ENCODE measurements at places on chromosomes 6 and 20.

DNA sequence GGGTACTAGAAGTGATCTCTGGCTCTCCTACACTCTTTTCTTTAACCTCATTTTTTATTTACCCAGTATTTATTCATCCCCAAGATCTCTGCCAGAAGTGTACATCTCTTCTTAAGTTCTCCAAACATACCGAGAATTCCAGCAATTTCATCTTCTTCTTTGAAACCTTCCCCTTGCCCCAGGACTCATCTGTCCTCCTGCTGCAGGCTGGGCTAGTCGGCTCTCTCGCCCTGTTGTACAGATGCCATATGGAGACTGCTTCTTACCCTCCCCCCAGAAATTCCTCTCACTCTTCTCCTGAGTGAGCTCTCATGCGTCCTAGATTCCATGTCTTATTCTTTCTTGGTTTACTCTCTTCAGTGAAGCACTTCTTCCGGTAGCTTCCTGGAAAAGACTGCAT is 21.9 kb upstream of the PNRC1 start:
- H3K4me3 ChIP-seq, result no peak overlapping the region
- no peak overlapping the region for H3K27ac ChIP-seq
- H3K27me3 ChIP-seq, result no peaks in the 10 kb centered on the region
- H3K4me1 ChIP-seq, result no peaks in the 10 kb centered on the region
- DNase-seq, result no peak

- H3K27me3 ChIP-seq, result no peaks in the 10 kb centered on the region
- H3K4me3 ChIP-seq, result peak overlapping the region; percentile 96
- H3K27ac ChIP-seq, result no peak overlapping the region
- peaks cover 4% of the 10 kb centered on the region for H3K36me3 ChIP-seq
Observed at GRCh38 chr20:329851-330232, 4.5 kb downstream of the SOX12 start.

- H3K27ac ChIP-seq, result no peak overlapping the region
- H3K4me3 ChIP-seq, result no peak overlapping the region
- peaks cover 6% of the 10 kb centered on the region for H3K4me1 ChIP-seq
- H3K36me3 ChIP-seq, result no peaks in the 10 kb centered on the region
- H3K27me3 ChIP-seq, result no peaks in the 10 kb centered on the region
- peak; percentile 32 for DNase-seq
Observed at GRCh38 chr20:61391812-61392520, 139.9 kb downstream of the CDH4 start.

GRCh38 chr6:72425003-72425681 is 196.7 kb upstream of the KCNQ5 start:
- DNase-seq, result peak; percentile 88
- H3K4me1 ChIP-seq, result peaks cover 7% of the 10 kb centered on the region
- H3K4me3 ChIP-seq, result no peak overlapping the region
- no peaks in the 10 kb centered on the region for H3K27me3 ChIP-seq
- no peaks in the 10 kb centered on the region for H3K36me3 ChIP-seq
- peak overlapping the region; percentile 18 for H3K27ac ChIP-seq

- DNase-seq, result no peak
- no peak overlapping the region for H3K4me3 ChIP-seq
- H3K4me1 ChIP-seq, result no peaks in the 10 kb centered on the region
- no peaks in the 10 kb centered on the region for H3K27me3 ChIP-seq
Observed at GRCh38 chr6:167330750-167331149, 5.9 kb downstream of the TTLL2 start.

GRCh38 chr6:117494694-117495318 is 12.3 kb downstream of the DCBLD1 start:
- H3K4me1 ChIP-seq, result peaks cover 27% of the 10 kb centered on the region
- no peaks in the 10 kb centered on the region for H3K27me3 ChIP-seq
- DNase-seq, result peak; percentile 35
- no peak overlapping the region for H3K4me3 ChIP-seq
- H3K36me3 ChIP-seq, result no peaks in the 10 kb centered on the region

DNA sequence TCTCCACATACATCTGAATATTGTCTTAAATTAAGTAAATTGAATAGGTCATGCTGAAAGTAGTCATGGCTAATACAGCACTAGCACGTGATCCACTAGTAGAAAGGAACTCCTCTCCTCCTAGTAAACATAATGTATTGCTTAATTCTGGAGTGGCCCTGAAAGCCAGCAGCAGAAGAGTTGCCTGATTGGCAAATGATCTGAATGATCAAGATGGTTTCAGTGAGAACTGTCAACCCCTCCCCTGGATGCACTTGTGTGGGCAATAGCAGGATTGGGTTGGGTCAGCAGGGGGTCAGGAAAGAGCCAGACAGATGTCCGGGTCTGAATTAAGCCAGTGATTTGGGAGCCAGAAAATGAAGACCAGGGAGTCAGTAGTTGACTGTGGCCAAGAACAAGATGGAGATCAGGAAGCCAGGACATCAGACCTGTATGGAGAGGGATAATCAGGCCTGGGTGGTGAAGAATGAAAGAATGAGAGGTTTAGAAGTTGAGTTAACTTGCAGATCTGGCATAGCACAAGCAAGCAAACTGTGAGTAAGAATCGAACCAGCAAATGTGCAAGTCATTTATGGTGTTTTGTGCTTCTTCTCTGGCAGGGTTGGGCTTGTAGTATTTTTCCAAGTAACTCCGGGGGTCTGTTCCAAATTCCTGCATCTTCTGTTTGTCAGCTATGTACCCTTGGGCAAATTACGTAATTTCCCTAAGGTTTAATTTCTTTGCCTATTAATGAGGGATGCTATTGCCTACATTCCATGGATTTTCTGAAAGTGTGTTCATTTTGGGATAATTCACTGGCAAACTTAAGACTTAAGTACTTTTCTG is 304.9 kb downstream of the CD109 start:
- H3K4me1 ChIP-seq, result no peaks in the 10 kb centered on the region
- peak; percentile 6 for DNase-seq
- no peaks in the 10 kb centered on the region for H3K27me3 ChIP-seq
- H3K27ac ChIP-seq, result no peak overlapping the region

DNA sequence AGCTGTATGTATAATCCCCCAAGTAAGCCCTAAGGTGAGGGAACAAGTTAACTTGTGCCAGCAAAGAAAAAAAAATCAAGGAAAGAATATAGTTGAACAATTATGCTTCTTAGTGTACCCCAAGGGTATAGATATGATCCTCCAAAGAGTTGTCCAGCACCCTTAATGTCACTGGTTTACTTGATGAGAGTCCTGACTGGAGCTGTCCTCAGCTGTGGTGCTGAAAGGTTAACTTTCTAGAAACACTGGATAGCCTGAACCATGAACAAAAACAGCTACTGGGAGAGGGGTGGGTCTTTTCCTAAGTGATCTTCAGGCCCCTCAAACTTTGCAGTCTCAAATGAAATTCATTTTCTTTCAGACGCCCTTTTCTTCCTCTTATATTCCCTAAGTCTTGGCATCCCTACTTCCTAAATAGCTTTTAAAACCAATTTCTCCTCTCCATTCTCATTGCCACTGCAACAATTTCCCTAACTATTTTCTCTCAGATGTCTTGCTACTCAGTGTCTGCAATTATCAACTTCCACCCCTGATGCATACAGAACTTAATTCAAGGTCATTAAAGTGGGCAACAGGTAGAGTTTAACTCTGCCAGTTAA is 83.5 kb upstream of the PROKR2 start:
- H3K4me1 ChIP-seq, result no peaks in the 10 kb centered on the region
- no peaks in the 10 kb centered on the region for H3K27me3 ChIP-seq
- peak; percentile 2 for DNase-seq
- H3K4me3 ChIP-seq, result no peak overlapping the region

- no peak overlapping the region for H3K4me3 ChIP-seq
- H3K4me1 ChIP-seq, result peaks cover 3% of the 10 kb centered on the region
- peaks cover 33% of the 10 kb centered on the region for H3K36me3 ChIP-seq
- H3K27ac ChIP-seq, result no peak overlapping the region
Observed at GRCh38 chr20:44615169-44615791, 32.9 kb downstream of the PKIG start.

DNA sequence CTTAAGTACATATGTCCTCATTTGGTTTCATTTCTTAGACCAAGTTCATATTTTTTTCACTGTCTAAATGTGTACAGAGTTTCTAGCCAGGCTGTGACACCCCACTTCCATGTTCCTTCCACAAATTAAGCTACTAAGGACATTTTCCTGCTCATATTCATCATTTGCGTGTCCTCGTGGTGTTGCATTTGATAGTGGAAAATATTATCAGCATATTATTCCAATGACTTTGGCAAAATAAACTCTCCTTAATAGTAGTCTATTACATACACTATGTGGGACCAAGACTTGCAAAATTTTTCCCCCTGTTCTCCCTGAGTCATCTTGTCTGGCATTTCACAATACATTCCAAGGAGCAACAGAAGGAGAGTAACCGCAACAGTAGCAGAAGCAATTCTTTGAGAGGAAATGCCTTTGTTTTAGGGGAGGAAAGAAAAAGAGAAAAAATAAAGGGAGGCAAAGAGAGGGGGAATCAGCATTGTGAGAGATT is 599.2 kb downstream of the COL12A1 start:
- no peaks in the 10 kb centered on the region for H3K36me3 ChIP-seq
- peaks cover 16% of the 10 kb centered on the region for H3K4me1 ChIP-seq
- H3K4me3 ChIP-seq, result peak overlapping the region; percentile 28
- H3K27me3 ChIP-seq, result no peaks in the 10 kb centered on the region
- DNase-seq, result peak; percentile 96

- no peaks in the 10 kb centered on the region for H3K27me3 ChIP-seq
- H3K36me3 ChIP-seq, result no peaks in the 10 kb centered on the region
- DNase-seq, result no peak
Observed at GRCh38 chr6:39440039-39440426, 117.5 kb upstream of the KCNK16 start.

DNA sequence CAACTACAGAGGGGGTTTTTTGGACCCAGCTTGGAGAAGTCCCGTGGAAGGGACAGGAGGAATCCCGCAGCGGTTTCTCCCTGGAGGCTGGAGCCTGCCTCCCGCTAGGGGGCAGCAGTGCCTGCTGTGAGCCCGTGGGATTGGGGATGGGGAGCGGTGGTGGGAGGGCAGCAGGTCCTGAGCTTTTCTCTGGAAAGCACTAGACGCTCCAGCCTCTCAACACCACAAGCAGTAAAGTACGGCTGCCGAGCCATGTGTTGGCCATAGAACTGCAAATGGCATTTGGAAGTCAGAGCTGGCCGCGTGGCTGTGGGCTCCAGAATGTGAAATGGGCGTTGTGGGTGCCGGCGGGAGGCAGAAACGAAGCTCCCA is 47.8 kb downstream of the GMPR start:
- no peaks in the 10 kb centered on the region for H3K36me3 ChIP-seq
- H3K27ac ChIP-seq, result no peak overlapping the region

DNA sequence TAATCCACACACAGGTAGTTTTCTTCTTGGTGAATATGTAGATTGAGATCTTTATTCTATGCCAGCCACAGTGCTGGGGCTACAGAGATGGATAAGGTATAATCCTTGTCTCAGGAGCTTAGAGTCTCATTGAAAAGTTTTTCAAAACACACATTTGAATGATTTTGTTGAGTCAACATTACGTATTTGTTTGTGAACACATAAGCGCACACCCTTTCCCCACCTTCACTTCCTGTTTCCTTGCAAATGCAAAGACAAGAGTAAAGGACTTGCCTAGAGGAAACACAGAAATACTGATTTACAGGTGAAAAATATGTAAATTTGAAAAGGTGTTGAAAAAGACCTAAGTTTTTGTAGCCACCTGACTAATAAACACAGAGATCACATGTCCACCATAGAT is 27.8 kb downstream of the VAPB start:
- no peaks in the 10 kb centered on the region for H3K27me3 ChIP-seq
- H3K36me3 ChIP-seq, result peaks cover 5% of the 10 kb centered on the region
- peaks cover 6% of the 10 kb centered on the region for H3K4me1 ChIP-seq
- DNase-seq, result no peak
- H3K27ac ChIP-seq, result no peak overlapping the region

DNA sequence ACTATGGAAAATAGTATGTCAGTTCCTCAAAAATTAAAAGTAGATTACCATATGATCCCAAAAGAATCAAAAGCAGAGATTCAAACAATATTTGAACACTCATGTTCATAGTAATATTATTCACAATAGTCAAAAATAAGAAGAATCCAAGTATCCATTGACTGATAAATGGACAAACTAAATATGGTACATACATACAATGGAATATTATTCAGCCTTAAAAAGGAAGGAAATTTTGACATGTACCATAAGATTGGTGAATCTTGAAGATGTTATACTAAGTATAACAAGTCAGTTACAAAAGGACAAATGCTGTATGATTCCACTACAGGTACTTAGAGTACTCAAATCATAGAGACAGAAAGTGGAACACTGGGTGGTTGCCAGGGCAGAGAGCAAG is 88.3 kb upstream of the TMEM30A start:
- no peaks in the 10 kb centered on the region for H3K36me3 ChIP-seq
- H3K4me1 ChIP-seq, result no peaks in the 10 kb centered on the region
- DNase-seq, result no peak
- no peak overlapping the region for H3K27ac ChIP-seq

DNA sequence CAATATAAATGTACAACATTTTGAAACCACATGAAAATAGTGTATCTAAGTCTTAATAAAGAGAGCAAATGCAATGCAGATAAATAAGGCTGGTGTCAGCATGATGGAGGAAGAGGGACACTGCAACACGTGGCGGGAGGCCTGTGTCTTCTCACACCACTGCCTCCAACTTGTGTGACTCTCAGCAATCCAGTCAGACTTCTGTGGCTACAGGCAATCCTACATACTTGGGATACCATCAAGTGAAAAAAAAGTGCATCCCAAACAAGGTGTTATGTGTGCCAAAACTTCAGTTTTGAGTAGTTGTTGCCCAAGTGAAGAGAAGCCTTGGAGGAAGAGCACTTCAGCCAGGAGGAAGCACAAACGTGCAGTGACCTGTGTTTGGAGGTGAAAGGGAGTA is 68.6 kb downstream of the PKIB start:
- H3K27ac ChIP-seq, result no peak overlapping the region
- no peaks in the 10 kb centered on the region for H3K36me3 ChIP-seq
- peak; percentile 50 for DNase-seq
- H3K4me1 ChIP-seq, result no peaks in the 10 kb centered on the region
- peaks cover 2% of the 10 kb centered on the region for H3K27me3 ChIP-seq
- no peak overlapping the region for H3K4me3 ChIP-seq

- no peak overlapping the region for H3K27ac ChIP-seq
- no peak for DNase-seq
- H3K4me1 ChIP-seq, result peaks cover 2% of the 10 kb centered on the region
- H3K27me3 ChIP-seq, result no peaks in the 10 kb centered on the region
Observed at GRCh38 chr6:7993399-7993798, 70.8 kb downstream of the BLOC1S5 start.

GRCh38 chr6:33812669-33813068 is 8.9 kb upstream of the MLN start:
- H3K4me3 ChIP-seq, result no peak overlapping the region
- no peak overlapping the region for H3K27ac ChIP-seq
- peak; percentile 51 for DNase-seq
- no peaks in the 10 kb centered on the region for H3K4me1 ChIP-seq
- H3K36me3 ChIP-seq, result no peaks in the 10 kb centered on the region

GRCh38 chr6:78810146-78810545 is 57.2 kb upstream of the IRAK1BP1 start:
- no peaks in the 10 kb centered on the region for H3K27me3 ChIP-seq
- H3K36me3 ChIP-seq, result no peaks in the 10 kb centered on the region
- peak; percentile 53 for DNase-seq

GRCh38 chr6:47342824-47343223 is 33.1 kb upstream of the TNFRSF21 start:
- H3K27me3 ChIP-seq, result no peaks in the 10 kb centered on the region
- no peak overlapping the region for H3K27ac ChIP-seq
- no peak overlapping the region for H3K4me3 ChIP-seq
- H3K36me3 ChIP-seq, result no peaks in the 10 kb centered on the region

Data from fibroblast of lung (primary cell).